ENCODE measurements at places on chromosomes 4 and X. TPM values are rescaled to one million over a fixed set of nuclear protein-coding genes. Genes with fewer than 3 reads are reported as not detected.

Gene ARX
- polyA plus RNA-seq, result not detected

Gene CLIC2
- polyA plus RNA-seq, result not detected

Gene MAGEA11
- polyA plus RNA-seq, result not detected

Gene EDNRA
- not detected for polyA plus RNA-seq

Gene THAP6
- polyA plus RNA-seq, result 11.9 TPM

- no peaks in the 10 kb centered on the region for H3K36me3 ChIP-seq
- H3K4me3 ChIP-seq, result no peak overlapping the region
- no peak overlapping the region for H3K27ac ChIP-seq
- DNase-seq, result no peak
- H3K27me3 ChIP-seq, result no peaks in the 10 kb centered on the region
Measured at GRCh38 chrX:120463241-120463640, 5.9 kb downstream of the LAMP2 start.

GRCh38 chrX:154486052-154486395 lies 391 bp downstream of the UBL4A start:
- no peak overlapping the region for H3K4me3 ChIP-seq
- H3K4me1 ChIP-seq, result peaks cover 4% of the 10 kb centered on the region
- H3K36me3 ChIP-seq, result no peaks in the 10 kb centered on the region
- H3K27ac ChIP-seq, result no peak overlapping the region

- H3K4me3 ChIP-seq, result no peak overlapping the region
- peaks cover 24% of the 10 kb centered on the region for H3K4me1 ChIP-seq
- no peak overlapping the region for H3K27ac ChIP-seq
- no peaks in the 10 kb centered on the region for H3K27me3 ChIP-seq
Measured at GRCh38 chrX:70013466-70014381, 36.0 kb downstream of the AWAT2 start.

DNA sequence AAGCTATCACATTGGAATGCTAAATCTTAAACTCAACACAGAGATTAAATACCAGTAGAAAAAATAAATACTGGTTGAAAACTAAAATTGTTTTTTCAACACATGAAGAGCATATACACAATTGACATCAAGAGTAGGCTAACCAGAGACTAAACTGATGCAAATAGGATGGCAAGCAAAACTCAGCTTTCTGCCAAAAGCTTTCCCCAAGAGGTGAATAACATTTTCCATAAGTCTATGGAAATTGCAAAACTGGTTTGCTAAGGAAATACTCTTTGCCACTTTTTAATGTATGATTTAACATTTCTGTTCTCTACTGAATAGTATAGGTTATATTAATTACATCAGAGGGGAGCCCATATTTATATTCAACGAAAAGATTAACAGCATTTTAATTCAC lies 23.8 kb downstream of the IQCM start:
- H3K4me3 ChIP-seq, result no peak overlapping the region
- H3K36me3 ChIP-seq, result no peaks in the 10 kb centered on the region
- no peaks in the 10 kb centered on the region for H3K4me1 ChIP-seq
- no peak for DNase-seq
- H3K27me3 ChIP-seq, result no peaks in the 10 kb centered on the region
- H3K27ac ChIP-seq, result no peak overlapping the region

- no peak overlapping the region for H3K4me3 ChIP-seq
- H3K4me1 ChIP-seq, result no peaks in the 10 kb centered on the region
- no peak overlapping the region for H3K27ac ChIP-seq
- no peaks in the 10 kb centered on the region for H3K27me3 ChIP-seq
- no peaks in the 10 kb centered on the region for H3K36me3 ChIP-seq
Measured at GRCh38 chr4:46444318-46445000, 54.5 kb upstream of the GABRA2 start.

DNA sequence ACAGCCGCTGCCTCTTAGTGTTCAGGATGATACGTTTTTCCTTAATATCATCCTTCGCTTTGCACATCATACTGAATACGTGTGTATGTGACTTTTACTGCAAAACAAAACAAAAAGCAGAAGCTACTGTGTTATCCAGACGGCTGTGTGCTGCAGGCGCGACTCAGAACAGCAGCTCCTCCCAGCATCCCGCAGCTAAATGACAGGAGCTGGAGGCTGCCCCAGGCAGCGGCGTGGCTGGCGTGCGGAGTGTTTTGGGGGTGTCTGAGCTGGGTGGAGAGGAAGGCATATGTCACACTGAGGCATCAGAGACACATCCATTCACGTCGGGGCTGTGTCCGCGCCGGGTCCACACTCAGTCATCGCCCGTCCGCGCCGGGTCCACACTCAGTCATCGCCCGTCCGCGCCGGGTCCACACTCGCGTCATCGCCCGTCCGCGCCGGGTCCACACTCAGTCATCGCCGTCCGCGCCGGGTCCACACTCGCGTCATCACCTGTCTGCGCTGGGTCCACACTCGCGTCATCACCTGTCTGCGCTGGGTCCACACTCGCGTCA lies 16.6 kb downstream of the PCGF3 start:
- H3K27ac ChIP-seq, result no peak overlapping the region
- no peak for DNase-seq
- peaks cover 52% of the 10 kb centered on the region for H3K4me1 ChIP-seq
- no peaks in the 10 kb centered on the region for H3K36me3 ChIP-seq
- no peak overlapping the region for H3K4me3 ChIP-seq

GRCh38 chr4:108531461-108531860 lies 88.9 kb upstream of the RPL34 start:
- H3K27ac ChIP-seq, result peak overlapping the region; percentile 86
- peaks cover 9% of the 10 kb centered on the region for H3K36me3 ChIP-seq
- DNase-seq, result no peak
- H3K27me3 ChIP-seq, result no peaks in the 10 kb centered on the region

- H3K4me1 ChIP-seq, result no peaks in the 10 kb centered on the region
- H3K27ac ChIP-seq, result no peak overlapping the region
Measured at GRCh38 chr4:174716986-174717770, 111.9 kb downstream of the GLRA3 start.

All from naive thymus-derived CD8-positive, alpha-beta T cell (primary cell).